Trophoblast cell (in vitro differentiated cells and primary cell): ENCODE measurements at places on chromosomes 7 and 10.

- no peak overlapping the region for H3K27ac ChIP-seq
- H3K36me3 ChIP-seq: no peaks in the 10 kb centered on the region
- no peak for DNase-seq
- no peaks in the 10 kb centered on the region for H3K27me3 ChIP-seq
- peaks cover 5% of the 10 kb centered on the region for H3K4me1 ChIP-seq
- H3K4me3 ChIP-seq: no peak overlapping the region
These were observed 49.9 kb upstream of the RELN start for GRCh38 chr7:104039363-104039762.

DNA sequence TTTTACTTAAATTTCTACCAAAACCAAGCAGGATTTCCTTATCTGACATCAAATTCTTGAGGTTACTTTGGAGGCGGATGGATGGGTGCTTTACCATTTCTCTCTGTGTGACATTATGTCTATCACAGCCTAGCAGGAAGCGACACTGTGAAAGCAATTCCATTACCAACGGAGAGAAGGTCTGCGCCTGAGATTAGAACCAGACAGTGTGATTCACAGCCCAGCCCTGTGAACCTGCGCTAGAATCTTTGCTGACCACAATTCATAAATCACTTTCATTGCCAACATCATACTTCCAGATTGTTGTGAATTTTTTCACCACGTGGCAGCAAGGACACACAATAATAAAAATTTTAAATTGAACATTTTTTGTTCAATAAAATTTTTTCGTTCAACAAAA is 126.5 kb downstream of the CUBN start:
- peak; percentile 24 for DNase-seq
- no peak overlapping the region for H3K27ac ChIP-seq
- no peaks in the 10 kb centered on the region for H3K27me3 ChIP-seq
- peaks cover 8% of the 10 kb centered on the region for H3K4me1 ChIP-seq

- no peaks in the 10 kb centered on the region for H3K36me3 ChIP-seq
- H3K4me3 ChIP-seq: no peak overlapping the region
- DNase-seq: no peak
- no peaks in the 10 kb centered on the region for H3K27me3 ChIP-seq
- H3K4me1 ChIP-seq: no peaks in the 10 kb centered on the region
These were observed 314.2 kb downstream of the ADRA2A start for GRCh38 chr10:111390813-111391563.

DNA sequence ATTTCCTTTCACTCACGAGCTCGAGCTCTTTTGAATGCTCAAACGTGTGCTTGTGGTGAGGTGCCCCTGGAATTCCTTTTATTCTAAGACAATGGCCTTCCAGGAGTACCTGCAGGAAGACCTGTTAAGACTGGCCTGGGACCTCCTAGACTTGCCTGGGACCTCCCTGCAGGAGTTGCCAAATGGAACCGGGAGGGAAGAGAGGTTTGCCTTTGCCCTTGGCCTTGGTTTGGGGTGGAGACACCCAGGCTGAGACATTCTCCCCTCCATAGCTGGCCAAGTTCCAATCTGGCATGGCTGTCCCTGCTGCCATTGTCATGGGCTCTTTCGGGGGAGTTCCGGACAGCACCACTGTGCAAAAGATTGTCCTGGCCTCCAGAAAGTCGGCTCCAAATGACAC is 39.7 kb downstream of the DNAJB12 start:
- H3K27ac ChIP-seq: no peak overlapping the region
- no peaks in the 10 kb centered on the region for H3K27me3 ChIP-seq
- H3K4me1 ChIP-seq: peaks cover 41% of the 10 kb centered on the region
- H3K4me3 ChIP-seq: no peak overlapping the region
- DNase-seq: no peak

GRCh38 chr7:24870766-24871165 is 109.2 kb downstream of the OSBPL3 start:
- no peaks in the 10 kb centered on the region for H3K27me3 ChIP-seq
- no peak overlapping the region for H3K27ac ChIP-seq
- peaks cover 4% of the 10 kb centered on the region for H3K4me1 ChIP-seq
- peaks cover 2% of the 10 kb centered on the region for H3K36me3 ChIP-seq
- H3K4me3 ChIP-seq: no peak overlapping the region
- DNase-seq: no peak

DNA sequence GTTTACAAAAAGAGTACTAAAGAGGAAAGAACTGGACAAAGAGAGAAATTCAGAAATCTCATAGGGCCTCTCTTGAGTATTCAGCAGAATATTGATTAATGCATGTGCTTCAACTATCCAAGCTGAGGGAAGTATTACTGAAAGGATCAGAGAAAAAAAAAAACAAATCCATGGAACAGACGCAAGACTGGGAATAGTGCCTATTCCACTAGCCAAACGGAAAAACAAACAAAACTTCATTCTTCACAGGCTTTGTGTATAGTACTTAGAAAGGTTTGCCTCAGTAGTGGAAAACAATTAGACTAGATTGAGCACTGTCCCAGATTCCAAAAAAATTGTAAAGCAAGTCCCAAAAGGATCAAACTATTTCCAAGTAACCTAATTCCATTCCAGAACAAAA is 106.2 kb downstream of the TFEC start:
- no peak overlapping the region for H3K27ac ChIP-seq
- no peak overlapping the region for H3K4me3 ChIP-seq
- no peaks in the 10 kb centered on the region for H3K4me1 ChIP-seq
- no peaks in the 10 kb centered on the region for H3K27me3 ChIP-seq

GRCh38 chr10:4058514-4059029 is 273.6 kb upstream of the KLF6 start:
- no peak for DNase-seq
- peaks cover 12% of the 10 kb centered on the region for H3K4me1 ChIP-seq
- H3K4me3 ChIP-seq: no peak overlapping the region
- no peaks in the 10 kb centered on the region for H3K27me3 ChIP-seq
- no peak overlapping the region for H3K27ac ChIP-seq

- no peak overlapping the region for H3K27ac ChIP-seq
- H3K27me3 ChIP-seq: no peaks in the 10 kb centered on the region
- DNase-seq: no peak
- no peaks in the 10 kb centered on the region for H3K36me3 ChIP-seq
These were observed 40.4 kb upstream of the ABCB5 start for GRCh38 chr7:20574784-20575720.

DNA sequence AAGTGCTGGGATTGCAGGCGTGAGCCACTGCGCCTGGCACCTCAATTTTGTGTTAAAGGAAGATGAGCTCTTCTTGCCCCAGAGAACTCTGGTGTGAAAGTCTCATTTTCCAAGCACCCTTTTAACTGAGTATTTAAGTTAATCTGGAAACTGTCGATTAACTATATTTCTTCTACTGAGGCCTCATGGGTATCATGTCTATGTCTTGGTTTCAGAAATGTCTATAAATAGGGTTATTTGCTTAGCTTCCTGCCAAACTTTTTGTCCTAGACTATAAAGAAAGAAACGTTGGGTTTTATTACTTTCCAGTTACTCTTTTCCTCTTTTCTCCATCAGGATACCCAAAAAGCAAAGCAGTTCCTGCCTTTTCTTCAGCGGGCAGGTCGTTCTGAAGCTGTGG is 102.4 kb downstream of the LRRC4 start:
- no peaks in the 10 kb centered on the region for H3K27me3 ChIP-seq
- H3K36me3 ChIP-seq: peaks cover 8% of the 10 kb centered on the region
- H3K4me1 ChIP-seq: no peaks in the 10 kb centered on the region

- H3K4me3 ChIP-seq: no peak overlapping the region
- DNase-seq: peak; percentile 60
- H3K27ac ChIP-seq: no peak overlapping the region
These were observed 144.9 kb downstream of the ELAPOR2 start for GRCh38 chr7:86914551-86914950.

DNA sequence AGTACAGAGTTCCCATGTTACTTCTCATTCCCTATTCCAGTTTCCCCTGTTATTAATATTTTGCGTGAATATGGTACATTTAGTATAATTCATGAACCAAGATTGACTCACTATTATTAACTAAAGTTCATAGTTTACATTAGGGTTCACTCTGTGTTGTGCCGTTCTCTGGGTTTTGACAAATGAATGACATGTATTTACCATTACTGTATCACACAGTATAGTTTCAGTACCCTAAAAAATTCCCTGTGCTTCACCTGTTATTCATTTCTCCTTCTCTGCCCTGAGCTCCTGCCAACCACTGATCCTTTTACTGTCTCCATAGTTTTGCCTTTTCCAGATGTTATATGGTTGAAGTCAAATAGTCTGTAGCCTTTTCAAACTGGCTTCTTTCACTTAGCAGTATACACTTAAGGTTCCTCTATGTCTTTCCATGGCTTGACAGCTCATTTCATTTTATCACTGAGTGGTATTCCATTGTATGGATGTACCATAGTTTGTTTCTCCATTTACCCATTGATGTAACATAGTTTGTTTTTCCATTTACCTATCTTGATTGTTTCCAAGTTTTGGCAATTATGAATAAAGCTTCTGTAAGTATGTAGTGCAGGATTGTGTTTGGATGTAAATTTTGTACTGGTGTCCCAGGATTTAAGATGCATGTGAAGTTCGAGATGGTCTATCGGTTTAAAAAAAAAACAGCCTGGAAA is 58.8 kb downstream of the CDK14 start:
- no peaks in the 10 kb centered on the region for H3K36me3 ChIP-seq
- DNase-seq: no peak
- no peak overlapping the region for H3K4me3 ChIP-seq

DNA sequence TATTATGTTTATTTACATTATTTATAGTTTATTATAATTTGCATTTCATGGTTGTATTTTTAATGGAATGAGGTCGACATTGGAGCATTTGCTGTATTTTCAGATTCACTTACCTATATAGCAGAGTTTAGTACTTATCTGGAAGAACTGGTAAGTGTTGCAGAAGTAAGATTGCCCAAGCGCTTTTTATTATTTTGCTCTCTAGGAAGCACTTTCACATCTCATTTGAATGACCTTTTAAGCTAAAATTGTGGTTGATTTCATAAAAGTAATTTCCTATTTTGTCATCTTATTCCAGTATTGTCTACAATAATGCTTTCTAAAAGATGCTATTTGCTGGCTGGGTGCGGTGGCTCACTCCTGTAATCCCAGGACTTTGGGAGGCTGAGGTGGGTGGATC is 28.6 kb downstream of the SEC61A2 start:
- no peak overlapping the region for H3K27ac ChIP-seq
- peaks cover 16% of the 10 kb centered on the region for H3K36me3 ChIP-seq
- H3K4me1 ChIP-seq: no peaks in the 10 kb centered on the region
- H3K27me3 ChIP-seq: no peaks in the 10 kb centered on the region
- no peak for DNase-seq
- no peak overlapping the region for H3K4me3 ChIP-seq

- no peak for DNase-seq
- H3K27me3 ChIP-seq: no peaks in the 10 kb centered on the region
- H3K4me1 ChIP-seq: no peaks in the 10 kb centered on the region
- H3K4me3 ChIP-seq: no peak overlapping the region
- H3K36me3 ChIP-seq: peaks cover 38% of the 10 kb centered on the region
- no peak overlapping the region for H3K27ac ChIP-seq
These were observed 21.4 kb downstream of the ZKSCAN5 start for GRCh38 chr7:99525713-99526440.

- no peaks in the 10 kb centered on the region for H3K27me3 ChIP-seq
- H3K36me3 ChIP-seq: no peaks in the 10 kb centered on the region
- no peaks in the 10 kb centered on the region for H3K4me1 ChIP-seq
- no peak overlapping the region for H3K27ac ChIP-seq
- H3K4me3 ChIP-seq: no peak overlapping the region
- no peak for DNase-seq
These were observed 273.7 kb downstream of the CCDC3 start for GRCh38 chr10:12727832-12728215.

GRCh38 chr7:71009636-71010035 is 122.3 kb upstream of the GALNT17 start:
- H3K27ac ChIP-seq: no peak overlapping the region
- no peaks in the 10 kb centered on the region for H3K4me1 ChIP-seq
- no peaks in the 10 kb centered on the region for H3K36me3 ChIP-seq
- DNase-seq: no peak

- DNase-seq: peak; percentile 23
- H3K27ac ChIP-seq: no peak overlapping the region
- H3K4me1 ChIP-seq: peaks cover 6% of the 10 kb centered on the region
- H3K4me3 ChIP-seq: no peak overlapping the region
- H3K36me3 ChIP-seq: no peaks in the 10 kb centered on the region
These were observed 2.2 kb downstream of the C10orf67 start for GRCh38 chr10:23342213-23342884.

DNA sequence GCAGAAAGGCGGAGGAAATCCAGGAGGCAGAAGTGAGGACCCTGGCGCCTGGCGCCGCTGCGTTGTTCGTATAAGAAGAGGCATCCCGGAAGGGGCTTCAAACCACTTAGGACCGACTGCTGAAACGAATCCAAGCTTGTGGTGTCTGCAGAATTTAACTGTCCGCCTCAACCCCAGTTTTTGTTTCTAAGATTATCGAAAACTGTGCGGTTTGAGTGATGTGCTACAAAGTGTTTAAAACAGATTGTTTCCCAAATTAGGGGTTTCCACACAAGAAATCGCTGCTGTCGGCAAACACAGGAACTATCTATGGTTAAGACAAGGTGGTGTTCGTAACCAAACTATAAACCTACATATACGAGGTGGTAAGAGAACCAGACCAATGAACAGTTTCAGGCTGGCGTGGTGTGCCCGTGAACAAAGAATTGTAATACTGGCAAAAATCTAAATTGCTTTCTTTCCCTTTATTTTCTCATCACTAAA is 835 bp upstream of the DGKI start:
- peaks cover 2% of the 10 kb centered on the region for H3K36me3 ChIP-seq
- DNase-seq: peak; percentile 28
- H3K27me3 ChIP-seq: peaks cover 25% of the 10 kb centered on the region
- no peak overlapping the region for H3K4me3 ChIP-seq
- no peaks in the 10 kb centered on the region for H3K4me1 ChIP-seq

DNA sequence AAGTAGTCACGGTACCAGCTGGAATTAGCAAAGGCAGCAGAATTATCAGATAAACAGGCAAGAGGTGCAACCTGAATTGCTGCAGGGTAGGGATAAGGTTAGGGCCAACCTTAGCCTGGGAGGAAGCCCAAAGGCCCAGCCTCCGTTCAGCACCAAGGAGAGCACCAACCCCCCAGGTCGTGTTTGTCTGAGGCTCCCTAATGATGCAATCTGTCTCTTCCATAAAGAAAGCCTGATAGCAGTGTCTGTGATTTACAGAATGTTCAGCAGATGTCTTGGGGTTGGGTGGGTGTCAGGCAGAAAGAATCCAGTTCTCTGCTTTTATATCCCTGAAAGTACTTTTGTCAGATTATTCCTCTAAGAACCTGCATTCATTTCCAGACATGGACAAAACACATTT is 328.4 kb upstream of the AOAH start:
- no peaks in the 10 kb centered on the region for H3K36me3 ChIP-seq
- DNase-seq: peak; percentile 21
- H3K4me1 ChIP-seq: peaks cover 2% of the 10 kb centered on the region
- no peak overlapping the region for H3K27ac ChIP-seq
- H3K27me3 ChIP-seq: no peaks in the 10 kb centered on the region

DNA sequence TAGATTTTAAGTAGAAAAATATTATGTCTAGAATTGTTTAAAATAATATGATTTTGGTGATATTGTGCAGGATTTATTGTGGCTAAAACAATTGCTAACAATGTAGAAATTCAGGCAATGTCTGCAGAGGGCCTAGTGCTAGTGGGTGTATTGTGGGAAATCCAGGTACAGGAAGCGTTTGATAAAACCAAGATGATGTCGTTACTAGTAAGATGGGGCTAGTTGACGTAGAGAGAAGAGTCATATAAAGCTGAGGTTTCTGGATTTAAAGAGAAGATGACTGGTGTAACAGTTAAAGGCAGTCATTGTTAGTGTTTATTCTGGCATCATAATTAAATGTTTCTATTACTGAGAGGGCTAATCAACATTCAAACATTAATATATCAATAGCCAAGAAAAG is 43.5 kb downstream of the ADK start:
- no peak overlapping the region for H3K27ac ChIP-seq
- no peak for DNase-seq
- no peaks in the 10 kb centered on the region for H3K27me3 ChIP-seq
- H3K4me1 ChIP-seq: peaks cover 6% of the 10 kb centered on the region
